Stimulated activated CD4-positive, alpha-beta T cell treated with anti-CD3 and anti-CD28 coated beads, Interleukin-1b, Interleukin-23, amount 100 ng/mL, for 1 hour (primary cell): ENCODE measurements at places on chromosomes 4 and X.

DNA sequence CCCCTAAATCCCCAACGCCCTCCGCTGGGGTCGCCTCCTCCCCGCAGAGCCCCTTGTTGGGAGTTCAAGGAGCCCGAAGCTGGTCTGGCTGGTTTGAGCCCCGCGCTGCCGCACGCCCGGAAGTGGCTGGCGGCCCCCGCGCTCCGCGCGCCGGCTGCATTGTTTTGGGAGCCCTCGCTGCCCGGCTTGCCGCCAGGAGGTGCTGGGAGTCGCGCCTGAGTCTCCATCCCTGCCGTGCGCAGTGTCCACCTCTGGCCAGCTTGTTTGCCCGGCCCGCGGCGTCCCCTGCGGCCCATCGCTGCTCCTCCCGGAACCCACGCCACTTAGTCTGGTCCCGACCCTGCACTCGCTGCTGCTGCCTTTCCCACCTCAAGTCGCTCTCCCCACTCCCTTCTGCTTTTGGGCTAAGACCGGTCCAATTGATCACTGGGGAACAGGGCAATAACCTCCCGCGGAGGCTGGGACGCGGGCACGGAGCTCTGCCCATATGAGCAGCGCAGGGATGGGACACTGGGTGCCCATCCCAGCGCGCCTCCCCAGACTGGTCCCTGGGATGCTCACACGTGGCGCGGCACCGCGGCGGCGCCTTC is 2.2 kb upstream of the SFRP2 start:
- DNase-seq: no peak

GRCh38 chrX:151042842-151043241 is 59.7 kb downstream of the HMGB3 start:
- DNase-seq: no peak

DNA sequence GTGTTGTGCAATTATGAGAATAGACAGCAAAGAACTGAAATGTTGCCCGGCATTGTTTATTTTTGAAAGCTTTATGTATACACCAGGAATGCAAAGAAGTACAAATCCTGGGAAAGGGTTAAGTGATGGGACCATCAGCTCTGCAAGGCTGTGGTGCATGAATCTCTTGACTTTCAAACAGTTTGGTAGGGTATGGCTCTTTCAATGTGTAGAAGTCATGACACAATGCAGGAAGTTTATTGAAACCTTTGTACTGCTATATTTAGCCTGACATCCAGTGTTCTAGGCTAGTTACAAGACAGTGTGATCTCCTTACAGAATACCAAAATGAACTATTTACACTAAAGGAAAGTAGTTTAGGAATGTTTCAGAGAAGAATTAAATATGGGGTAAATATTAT is 206.8 kb upstream of the HAND2 start:
- DNase-seq: no peak

DNA sequence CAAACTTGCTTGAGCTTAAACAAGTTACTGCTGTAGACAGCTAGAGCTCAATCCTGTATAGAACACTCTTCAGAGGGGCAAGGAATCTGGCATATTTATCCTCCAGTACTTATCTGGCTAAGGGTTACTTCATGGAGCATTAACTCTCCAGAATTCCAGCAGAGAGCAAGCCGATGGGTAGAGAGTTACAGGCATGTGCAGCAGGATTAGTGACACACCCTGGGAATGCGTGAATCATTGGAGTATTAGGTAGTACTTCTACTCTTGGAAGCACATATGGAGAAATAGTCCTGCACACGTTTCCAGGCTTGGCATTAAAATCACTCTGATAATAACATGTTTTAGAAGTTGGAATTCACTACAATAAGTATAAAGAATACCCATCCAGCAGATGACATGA is 35.4 kb downstream of the GRXCR1 start:
- DNase-seq: no peak

DNA sequence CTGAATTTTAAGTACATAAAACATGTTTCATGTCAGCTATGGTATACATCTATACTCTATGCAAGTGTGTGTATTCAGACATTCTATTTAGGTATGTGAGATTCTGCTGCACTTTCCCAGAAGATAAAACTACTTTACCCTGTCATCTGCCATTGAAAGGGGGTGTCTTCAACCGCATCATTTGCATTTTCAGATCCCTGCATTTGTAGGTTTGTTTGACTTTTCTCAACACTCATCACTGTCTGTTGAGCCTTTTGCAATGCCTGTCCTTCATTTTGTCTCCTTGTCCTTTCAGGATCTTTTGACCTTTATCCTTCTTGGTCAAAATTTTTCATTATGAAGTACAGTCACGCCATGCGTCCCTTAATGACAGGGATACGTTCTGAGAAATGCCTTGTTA is 103.5 kb downstream of the TMA16 start:
- no peak for DNase-seq

GRCh38 chr4:159768016-159768415 is 665.1 kb downstream of the RAPGEF2 start:
- DNase-seq: no peak

- no peak for DNase-seq
Measured at GRCh38 chr4:172153719-172154118, 340.5 kb downstream of the GALNTL6 start.

- DNase-seq: no peak
Measured at GRCh38 chr4:159414305-159414704, 311.4 kb downstream of the RAPGEF2 start.

- DNase-seq: no peak
Measured at GRCh38 chrX:35507701-35508100, 290.4 kb upstream of the MAGEB16 start.

DNA sequence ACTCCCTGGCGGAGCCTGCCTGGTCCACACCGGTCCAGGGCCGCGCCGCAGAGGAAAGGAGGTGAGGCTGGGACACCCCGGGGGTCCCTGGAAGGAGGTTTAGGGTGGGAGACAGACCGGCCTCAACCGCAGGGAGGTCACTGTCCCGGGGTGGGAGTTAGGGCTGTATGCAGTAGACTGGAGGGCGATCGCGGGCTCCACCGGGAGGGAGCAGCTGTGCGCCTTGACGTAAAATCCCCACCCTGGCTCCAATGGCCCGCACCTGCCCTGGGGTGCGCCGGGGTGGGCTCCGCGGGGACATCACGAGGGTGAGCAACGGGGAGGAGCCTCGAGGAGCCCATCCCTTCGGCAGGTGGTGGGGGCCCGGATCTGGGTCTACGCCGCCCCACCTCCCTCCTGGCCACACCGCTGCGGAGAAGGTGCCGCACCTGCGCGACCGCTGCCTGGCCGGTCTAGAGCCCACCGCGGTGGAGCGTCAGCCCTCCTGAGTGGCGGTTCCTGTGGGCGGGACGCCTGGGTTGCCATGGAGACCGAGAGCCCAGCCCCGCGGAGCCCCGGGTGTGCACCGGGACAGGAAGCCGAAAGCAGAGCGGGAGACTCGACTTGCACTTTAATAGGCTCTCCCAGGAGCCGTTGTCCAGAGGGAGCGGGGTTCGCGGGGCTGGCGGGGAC is 105.1 kb downstream of the ADRA2C start:
- DNase-seq: no peak
